Gastroesophageal sphincter (tissue), 4 donors: ENCODE measurements at places on chromosomes 13 and 19. TPM values are rescaled to one million over a fixed set of nuclear protein-coding genes. Genes with fewer than 3 reads are reported as not detected.

DNA sequence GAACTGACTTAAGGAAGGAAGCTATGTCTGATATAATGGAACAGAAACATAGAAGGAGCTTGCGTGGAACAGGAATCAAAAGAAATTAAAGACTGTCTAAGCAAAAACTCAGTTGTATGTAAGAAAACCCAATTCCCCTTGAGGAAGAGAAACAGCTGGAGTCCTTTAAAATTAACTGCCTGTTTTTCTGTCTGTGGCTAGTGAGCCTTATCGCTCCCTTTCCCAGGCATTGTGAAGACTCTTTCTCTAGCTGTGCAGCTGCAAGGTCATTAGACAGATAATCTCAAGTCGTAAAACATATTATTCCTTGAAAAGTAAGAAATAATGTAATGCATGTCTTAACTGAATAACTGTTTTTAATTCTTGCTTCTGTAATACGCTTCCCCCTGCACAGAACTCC, 39.7 kb upstream of the IGSF23 start:
- ATAC-seq, result no peak

GRCh38 chr13:107241381-107241780, 673.4 kb upstream of the ARGLU1 start:
- ATAC-seq, result no peak

DNA sequence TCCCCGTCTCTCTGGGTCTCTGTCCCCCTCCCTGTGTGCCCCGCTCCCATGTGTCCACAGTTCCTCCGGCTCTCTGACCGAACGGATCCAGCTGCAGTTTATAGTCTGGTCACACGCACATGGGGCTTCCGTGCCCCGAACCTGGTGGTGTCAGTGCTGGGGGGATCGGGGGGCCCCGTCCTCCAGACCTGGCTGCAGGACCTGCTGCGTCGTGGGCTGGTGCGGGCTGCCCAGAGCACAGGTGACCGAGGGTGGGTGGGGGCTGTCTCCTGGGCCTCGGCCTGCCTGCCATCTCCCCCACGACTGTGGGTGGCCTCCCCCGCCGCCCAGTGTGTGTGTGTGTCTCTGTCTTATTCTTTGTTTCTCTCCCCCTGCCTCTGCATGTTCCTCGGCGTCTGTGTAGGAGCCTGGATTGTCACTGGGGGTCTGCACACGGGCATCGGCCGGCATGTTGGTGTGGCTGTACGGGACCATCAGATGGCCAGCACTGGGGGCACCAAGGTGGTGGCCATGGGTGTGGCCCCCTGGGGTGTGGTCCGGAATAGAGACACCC, 10.3 kb downstream of the TRPM4 start:
- ATAC-seq, result no peak

- no peak for ATAC-seq
Observed at GRCh38 chr19:10730932-10731331, 13.1 kb downstream of the DNM2 start.

GRCh38 chr19:4866595-4867424, 657 bp downstream of the PLIN3 start:
- ATAC-seq, result peak; percentile 9

DNA sequence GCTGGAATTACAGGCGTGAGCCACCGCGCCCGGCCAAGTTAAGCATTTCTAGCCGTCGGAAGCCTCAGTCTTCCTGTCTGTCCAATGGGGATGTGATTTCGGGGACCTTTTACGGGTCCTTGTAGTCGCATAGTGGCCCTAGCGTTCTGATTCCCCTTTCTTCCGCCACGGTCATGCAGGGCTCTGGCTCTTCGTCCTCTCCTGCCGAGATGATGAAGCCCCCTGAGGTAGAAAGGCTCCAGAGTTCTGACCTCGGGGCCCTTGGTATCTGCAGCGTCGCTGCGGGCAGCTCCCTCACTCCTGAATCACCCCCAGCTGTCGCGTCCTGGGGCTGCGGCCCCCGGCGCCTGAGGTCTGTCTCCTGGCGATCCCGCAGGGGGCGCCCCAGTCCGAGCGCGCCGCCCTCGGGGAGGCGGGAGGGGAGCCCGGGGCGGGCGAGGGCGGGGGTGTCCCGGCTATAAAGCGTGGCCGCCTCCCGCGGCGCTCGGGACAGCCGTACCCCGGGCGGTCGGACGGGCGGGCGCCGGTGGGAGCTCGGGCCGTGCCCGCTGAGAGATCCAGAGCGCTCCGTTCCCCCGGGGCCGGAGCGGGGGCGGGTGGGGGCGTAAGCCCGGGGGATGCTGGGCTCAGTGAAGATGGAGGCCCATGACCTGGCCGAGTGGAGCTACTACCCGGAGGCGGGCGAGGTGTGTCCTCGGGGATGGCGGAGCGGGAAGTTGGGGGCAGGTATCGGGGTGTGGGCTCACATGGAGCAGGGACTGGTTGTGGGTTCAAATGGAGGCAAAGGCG, at the start of gene FOXA3:
FOXA3 (plus strand) TSS at position 487 of the 789 bp plus-strand sequence; CDS start at position 618, 131 bp downstream.
- peak; percentile 19 for ATAC-seq

DNA sequence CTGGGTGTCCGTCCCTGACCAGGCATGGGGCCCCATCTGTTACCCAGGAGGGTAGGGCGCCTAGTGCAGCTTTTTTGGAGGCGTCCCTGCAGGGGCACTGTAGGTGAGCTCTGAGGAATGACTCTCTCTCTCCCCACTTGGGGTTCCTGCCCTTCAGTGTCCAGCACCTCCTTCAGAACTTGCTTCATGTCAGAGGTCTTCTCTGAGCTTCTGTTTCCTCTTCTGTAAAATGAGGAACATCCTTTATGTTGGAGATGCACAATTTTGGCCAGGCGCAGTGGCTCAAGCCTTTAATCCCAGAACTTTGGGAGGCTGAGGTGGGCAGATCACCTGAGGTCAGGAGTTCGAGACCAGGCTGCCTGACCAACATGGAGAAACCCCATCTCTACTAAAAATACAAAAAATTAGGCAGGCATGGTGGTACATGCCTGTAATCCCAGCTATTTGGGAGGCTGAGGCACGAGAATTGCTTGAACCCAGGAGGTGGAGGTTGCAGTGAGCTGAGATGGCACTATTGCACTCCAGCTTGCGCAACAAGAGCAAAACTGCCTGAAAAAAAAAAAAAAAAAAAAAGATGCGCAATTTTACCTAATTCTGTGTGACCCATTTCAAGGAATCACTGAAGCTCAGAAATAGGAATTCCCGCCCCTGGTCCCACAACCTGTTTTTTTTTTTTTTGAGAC, 15.2 kb upstream of the PIK3R2 start:
- no peak for ATAC-seq

Gene SCN1B
- 10.6 TPM for total RNA-seq

Gene PDCD5
- total RNA-seq, result 115 TPM

DNA sequence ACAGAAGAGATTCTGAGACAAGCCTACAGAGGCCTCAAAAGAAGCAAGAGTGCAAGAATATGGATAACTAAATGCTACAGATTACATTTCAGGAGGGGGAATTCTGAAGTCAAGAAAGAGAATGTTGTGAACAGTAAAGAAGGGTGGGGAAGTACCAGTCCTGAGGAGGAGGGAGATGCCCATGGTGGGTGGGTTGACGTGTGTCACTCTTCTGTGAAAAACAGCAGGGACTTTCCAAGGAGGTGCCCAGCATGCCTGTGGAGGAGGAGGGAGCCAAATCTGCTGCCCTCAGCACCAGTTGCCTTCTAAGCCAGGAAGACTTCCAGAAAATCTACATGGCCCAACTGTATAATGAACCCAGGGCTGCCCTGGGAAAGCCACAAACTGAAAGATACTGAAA, 87.7 kb downstream of the SGCG start:
- no peak for ATAC-seq

DNA sequence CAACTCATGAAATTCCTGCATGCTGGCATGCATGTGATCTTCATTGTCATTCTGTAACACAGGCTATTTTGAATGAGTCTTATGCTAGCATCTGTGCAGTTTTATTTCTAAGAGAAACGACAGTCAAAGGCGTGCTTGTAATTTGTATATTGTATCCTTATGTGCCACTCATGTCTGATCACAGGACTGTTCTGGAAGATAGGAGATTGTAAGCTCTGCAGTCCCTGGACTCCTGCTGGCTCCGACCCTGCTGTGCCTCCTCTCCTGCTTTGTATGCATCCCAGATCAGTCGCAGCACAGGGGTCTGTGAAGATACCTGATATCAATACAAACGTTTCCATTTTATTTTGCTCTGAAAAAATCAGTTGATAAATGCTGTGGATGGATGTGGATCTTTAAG, 653.1 kb downstream of the LIG4 start:
- no peak for ATAC-seq

DNA sequence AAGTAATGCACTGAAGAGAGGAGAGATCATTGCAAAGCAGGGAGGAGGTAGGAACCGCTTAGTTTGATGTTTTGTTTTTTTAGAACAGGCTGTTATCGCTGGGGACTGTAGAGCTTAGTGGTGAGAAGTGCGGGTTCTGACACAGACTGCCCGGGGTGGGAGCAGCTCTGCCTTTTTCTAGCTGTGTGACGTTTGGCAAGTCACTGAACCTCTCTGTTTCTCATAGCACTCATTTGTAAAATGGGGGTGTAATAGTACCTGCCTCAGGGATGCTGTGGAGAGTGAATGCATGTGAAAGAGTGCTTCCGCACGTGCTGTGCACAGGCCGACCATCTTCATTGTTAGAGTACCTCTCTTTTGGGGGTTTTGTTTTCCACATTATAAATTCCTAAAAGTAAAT, 19.3 kb downstream of the PRAM1 start:
- no peak for ATAC-seq

Gene PLEKHA4
- total RNA-seq, result 23.7 TPM

DNA sequence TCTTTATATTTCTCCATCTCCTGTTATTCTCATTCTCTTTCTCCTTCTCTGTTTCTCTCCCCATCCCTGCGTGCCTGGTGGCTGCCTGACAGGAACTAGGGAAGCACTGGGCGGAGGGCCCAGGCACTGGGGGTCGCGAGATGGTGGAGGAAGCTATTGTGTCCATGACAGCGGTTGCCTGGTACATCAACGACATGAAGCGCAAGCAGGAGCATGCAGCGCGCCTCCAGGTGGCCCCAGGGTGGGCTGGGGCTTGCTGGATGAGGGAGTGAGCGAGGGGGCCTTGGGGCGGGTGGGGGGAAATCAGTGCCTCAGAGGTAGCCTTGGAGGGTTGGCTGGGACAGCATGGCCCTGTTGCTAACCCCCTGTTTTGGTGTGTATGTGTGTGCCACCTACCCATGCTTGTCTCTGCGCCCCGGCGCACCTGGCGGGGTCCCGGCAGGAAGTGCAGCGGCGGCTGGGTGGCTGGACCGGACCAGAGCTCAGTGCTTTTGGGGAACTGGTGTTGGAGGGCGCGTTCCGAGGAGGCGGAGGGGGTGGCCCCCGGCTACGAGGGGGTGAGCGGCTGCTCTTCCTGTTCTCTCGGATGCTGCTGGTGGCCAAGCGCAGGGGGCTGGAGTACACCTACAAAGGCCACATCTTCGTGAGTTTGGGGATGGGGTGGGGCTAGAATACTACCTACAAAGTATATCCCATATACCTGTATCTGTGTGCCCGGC, 5.2 kb downstream of the PLEKHG2 start:
- ATAC-seq, result no peak
